CD4-positive, alpha-beta memory T cell (primary cell): ENCODE measurements at places on chromosomes 7 and 10. TPM values are rescaled to one million over a fixed set of nuclear protein-coding genes. Genes with fewer than 3 reads are reported as not detected.

DNA sequence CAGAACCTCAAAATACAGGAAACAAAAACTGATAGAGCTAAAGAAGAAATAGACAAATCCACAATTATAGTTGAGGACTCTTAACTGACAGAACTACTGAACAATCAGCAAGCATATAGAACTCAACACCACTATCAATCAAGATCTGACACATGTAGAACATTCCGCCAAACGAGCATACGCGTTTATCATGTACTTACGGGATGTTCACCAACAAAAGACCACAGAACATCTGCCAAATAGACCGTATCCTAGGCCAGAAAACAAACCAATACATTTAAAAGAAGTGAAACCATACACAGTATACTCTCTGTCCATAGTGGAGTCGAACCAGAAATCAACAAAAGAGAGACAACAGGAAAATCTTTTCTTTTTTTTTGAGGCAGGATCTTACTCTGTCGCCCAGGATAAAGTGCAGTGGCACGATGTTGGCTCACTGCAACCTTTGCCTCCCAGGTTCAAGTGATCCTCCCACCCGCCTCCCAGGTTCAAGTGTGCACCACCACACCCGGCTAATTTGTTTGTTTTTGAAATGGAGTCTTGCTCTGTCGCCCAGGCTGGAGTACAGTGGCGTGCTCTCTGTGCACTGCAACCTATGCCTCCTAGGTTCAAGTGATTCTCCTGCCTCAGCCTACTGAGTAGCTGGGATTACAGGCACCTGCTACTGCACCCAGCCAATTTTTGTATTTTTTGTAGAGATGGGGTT, 5.1 kb downstream of the GNA12 start:
- no peak overlapping the region for H3K4me3 ChIP-seq
- H3K27me3 ChIP-seq, result no peaks in the 10 kb centered on the region
- no peak overlapping the region for H3K27ac ChIP-seq
- peaks cover 26% of the 10 kb centered on the region for H3K4me1 ChIP-seq

- no peaks in the 10 kb centered on the region for H3K36me3 ChIP-seq
- no peaks in the 10 kb centered on the region for H3K4me1 ChIP-seq
- H3K4me3 ChIP-seq, result no peak overlapping the region
- no peak for DNase-seq
- no peaks in the 10 kb centered on the region for H3K27me3 ChIP-seq
Observed at GRCh38 chr7:151322906-151323305, 18.7 kb upstream of the NUB1 start.

DNA sequence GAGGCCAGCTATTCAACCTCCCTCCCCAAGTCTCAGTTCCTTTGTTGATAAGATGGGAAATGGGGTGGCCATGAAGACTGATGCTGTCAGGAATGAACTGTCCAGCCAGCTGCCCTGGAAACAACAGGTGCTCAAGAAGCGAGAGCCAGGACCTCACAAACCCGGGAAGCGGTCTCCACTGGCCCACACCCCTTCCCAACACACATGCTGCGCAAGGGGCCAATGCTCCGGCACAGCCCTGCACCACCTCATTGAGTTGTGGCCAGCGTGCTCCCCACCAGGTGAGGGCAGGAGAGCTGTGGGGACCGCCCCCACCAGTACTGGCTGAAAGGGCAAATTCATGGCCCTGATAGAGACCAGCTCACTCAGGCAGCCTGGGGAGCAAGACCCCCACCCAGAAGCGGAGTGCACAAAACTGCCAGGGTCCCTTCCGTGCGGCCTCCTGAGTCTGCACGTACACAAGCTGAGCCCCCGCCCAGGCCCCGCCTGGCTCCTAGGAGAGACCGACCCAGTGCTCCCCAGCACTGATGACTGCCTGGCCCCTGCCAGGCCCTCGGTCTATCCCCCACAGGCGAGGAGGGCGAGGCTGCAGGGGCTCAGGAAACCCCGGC, 216.6 kb downstream of the MAD1L1 start:
- no peak for DNase-seq
- no peak overlapping the region for H3K27ac ChIP-seq
- no peaks in the 10 kb centered on the region for H3K36me3 ChIP-seq
- H3K4me3 ChIP-seq, result no peak overlapping the region

- H3K27me3 ChIP-seq, result no peaks in the 10 kb centered on the region
- H3K4me1 ChIP-seq, result no peaks in the 10 kb centered on the region
- no peak for DNase-seq
- no peaks in the 10 kb centered on the region for H3K36me3 ChIP-seq
- H3K4me3 ChIP-seq, result no peak overlapping the region
Observed at GRCh38 chr7:78232806-78233205, 434.2 kb downstream of the PHTF2 start.

GRCh38 chr7:44802418-44803025, 6.0 kb downstream of the PPIA start:
- H3K27ac ChIP-seq, result no peak overlapping the region
- no peak for DNase-seq
- peaks cover 52% of the 10 kb centered on the region for H3K36me3 ChIP-seq
- no peak overlapping the region for H3K4me3 ChIP-seq

DNA sequence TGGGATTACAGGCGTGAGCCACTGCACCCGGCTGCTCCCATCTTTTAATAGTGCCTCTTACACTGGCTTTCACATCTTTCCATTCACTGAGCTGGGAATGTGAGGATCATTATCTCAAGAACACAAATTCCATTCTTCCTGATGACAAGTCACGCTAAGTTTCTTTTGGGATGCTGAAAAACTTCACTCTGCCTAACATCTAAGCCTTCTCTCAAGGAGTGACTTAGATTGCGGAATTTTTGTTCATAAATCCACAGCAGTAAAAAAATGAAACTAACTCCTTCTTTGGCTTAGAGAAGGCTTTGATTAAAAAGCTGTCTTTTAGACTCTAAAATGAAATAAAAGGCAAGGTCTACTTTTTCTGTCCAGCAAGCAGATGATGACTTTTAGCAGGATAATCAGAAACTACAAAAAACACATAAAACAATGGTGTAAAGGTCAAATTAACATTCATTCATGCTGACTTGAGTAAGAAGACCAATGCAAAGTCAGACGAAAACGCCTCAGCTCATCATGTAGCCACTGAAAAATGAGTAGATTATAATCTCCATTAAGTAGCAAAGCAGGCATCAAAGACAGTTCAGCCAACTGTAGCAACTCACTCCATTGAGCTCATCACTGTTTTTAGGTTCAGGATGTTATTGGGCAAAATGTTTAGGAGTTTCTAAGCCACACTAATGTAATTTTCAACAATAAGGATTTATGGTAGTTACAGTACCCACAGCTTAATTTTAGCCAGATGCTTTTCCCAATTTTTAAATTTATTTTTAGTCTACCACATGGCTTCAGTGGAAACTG, 178.8 kb downstream of the ELMO1 start:
- H3K4me3 ChIP-seq, result no peak overlapping the region
- H3K36me3 ChIP-seq, result peaks cover 5% of the 10 kb centered on the region
- DNase-seq, result no peak

- H3K27ac ChIP-seq, result no peak overlapping the region
- no peak overlapping the region for H3K4me3 ChIP-seq
- H3K4me1 ChIP-seq, result no peaks in the 10 kb centered on the region
- H3K36me3 ChIP-seq, result no peaks in the 10 kb centered on the region
Observed at GRCh38 chr7:133118261-133118660, 36.4 kb upstream of the CHCHD3 start.

- H3K27me3 ChIP-seq, result no peaks in the 10 kb centered on the region
- no peaks in the 10 kb centered on the region for H3K36me3 ChIP-seq
- H3K27ac ChIP-seq, result no peak overlapping the region
- no peaks in the 10 kb centered on the region for H3K4me1 ChIP-seq
Observed at GRCh38 chr10:129914960-129915359, 49.1 kb downstream of the EBF3 start.

GRCh38 chr7:96211954-96212353, 109.9 kb downstream of the SLC25A13 start:
- H3K4me1 ChIP-seq, result no peaks in the 10 kb centered on the region
- H3K36me3 ChIP-seq, result no peaks in the 10 kb centered on the region
- no peak overlapping the region for H3K4me3 ChIP-seq
- DNase-seq, result no peak
- no peaks in the 10 kb centered on the region for H3K27me3 ChIP-seq

GRCh38 chr7:37206192-37206591, 242.5 kb downstream of the ELMO1 start:
- no peak overlapping the region for H3K27ac ChIP-seq
- H3K4me3 ChIP-seq, result no peak overlapping the region
- no peaks in the 10 kb centered on the region for H3K27me3 ChIP-seq
- peaks cover 13% of the 10 kb centered on the region for H3K36me3 ChIP-seq
- no peak for DNase-seq
- no peaks in the 10 kb centered on the region for H3K4me1 ChIP-seq

DNA sequence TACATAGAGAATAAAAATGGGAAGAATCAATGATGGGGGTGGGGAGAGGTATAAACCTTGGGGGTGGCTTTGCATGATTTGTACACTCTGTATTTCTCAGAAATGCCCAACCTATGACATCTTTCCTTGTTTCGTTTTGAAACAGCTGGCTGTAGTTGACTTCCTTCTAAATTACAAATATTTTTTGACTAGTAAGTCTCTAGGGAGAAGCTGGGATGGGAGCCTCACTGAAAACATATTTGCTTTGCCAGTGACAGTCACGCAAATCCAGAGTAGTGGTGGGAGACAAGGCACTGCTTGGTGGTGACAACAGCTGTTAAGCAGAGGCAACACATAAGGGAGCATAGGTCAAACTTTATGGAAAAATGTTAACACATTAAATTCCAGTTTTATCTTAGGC, 440.5 kb downstream of the SEMA3D start:
- no peak overlapping the region for H3K4me3 ChIP-seq
- H3K4me1 ChIP-seq, result no peaks in the 10 kb centered on the region
- DNase-seq, result no peak
- H3K36me3 ChIP-seq, result no peaks in the 10 kb centered on the region
- H3K27me3 ChIP-seq, result no peaks in the 10 kb centered on the region

DNA sequence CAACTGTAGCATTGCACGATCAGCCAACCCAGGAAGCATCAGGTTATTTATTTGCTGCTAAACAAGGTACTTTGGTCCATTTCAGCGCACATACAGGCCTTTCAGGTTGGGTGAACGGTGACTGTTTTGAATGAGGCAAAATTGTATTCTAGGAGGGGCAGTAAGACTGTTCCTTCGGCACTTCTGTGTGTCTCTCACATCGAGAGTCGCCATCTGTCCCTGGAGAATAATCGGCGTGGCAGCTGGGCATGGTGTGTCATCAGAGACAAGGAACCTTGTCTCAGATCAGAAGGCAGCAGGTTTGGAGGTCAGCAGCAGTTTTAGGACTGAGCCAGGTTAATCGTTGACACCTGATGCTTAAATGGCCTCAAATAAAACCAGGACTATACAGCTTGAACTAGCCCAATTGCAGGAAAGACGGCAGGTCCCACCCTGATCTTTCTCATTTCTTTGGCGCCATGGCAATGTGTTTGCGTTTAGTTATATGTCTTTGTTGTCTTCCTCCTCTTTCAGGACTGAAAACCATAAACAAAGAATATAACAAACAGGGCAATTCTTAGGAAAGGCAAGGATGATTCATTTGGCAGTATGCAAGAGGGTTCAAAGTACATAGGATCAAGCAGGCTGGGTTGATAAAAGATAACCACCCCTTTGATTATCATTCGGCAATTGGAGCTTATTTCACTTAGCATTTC, 92.0 kb upstream of the PRR15 start:
- no peak overlapping the region for H3K4me3 ChIP-seq
- no peaks in the 10 kb centered on the region for H3K4me1 ChIP-seq
- H3K27ac ChIP-seq, result no peak overlapping the region
- DNase-seq, result no peak
- H3K27me3 ChIP-seq, result no peaks in the 10 kb centered on the region

GRCh38 chr10:556971-557637, 132.4 kb downstream of the DIP2C start:
- no peaks in the 10 kb centered on the region for H3K36me3 ChIP-seq
- DNase-seq, result no peak
- H3K27ac ChIP-seq, result no peak overlapping the region

GRCh38 chr7:107659666-107660065, 962 bp upstream of the SLC26A4 start:
- no peaks in the 10 kb centered on the region for H3K36me3 ChIP-seq
- no peak overlapping the region for H3K4me3 ChIP-seq

- H3K4me1 ChIP-seq, result no peaks in the 10 kb centered on the region
- no peaks in the 10 kb centered on the region for H3K27me3 ChIP-seq
- H3K4me3 ChIP-seq, result no peak overlapping the region
- H3K36me3 ChIP-seq, result no peaks in the 10 kb centered on the region
- H3K27ac ChIP-seq, result no peak overlapping the region
Observed at GRCh38 chr7:105719395-105719794, 138.1 kb upstream of the EFCAB10 start.

- H3K27me3 ChIP-seq, result no peaks in the 10 kb centered on the region
- H3K4me3 ChIP-seq, result peak overlapping the region; percentile 90
- peak overlapping the region; percentile 96 for H3K27ac ChIP-seq
- H3K36me3 ChIP-seq, result no peaks in the 10 kb centered on the region
- DNase-seq, result no peak
- peaks cover 13% of the 10 kb centered on the region for H3K4me1 ChIP-seq
Observed at GRCh38 chr10:43437141-43437870, 395 bp downstream of the ZNF487 start.

DNA sequence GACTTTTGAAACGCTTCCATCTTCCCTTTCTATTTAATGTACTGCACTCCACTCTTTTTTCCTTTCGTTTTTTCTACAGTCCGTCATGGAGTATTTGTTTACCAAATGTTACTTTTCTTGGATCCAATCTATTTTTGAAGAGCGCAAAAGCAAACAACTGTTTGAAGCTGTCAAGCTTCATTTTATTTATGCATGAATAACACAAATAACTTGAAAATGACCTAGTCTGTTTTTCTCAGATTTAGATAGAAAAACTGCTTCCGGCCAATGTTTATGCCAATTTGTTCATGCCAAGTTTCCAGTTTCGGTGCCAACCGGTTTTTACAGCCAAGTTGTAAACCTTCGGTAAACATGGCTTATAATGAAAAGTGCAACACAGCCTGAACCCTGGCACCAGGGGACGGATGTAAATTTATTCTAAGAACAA, 150.9 kb upstream of the KLF6 start:
- peaks cover 20% of the 10 kb centered on the region for H3K4me1 ChIP-seq
- H3K27ac ChIP-seq, result peak overlapping the region; percentile 61
- H3K36me3 ChIP-seq, result no peaks in the 10 kb centered on the region
- H3K4me3 ChIP-seq, result no peak overlapping the region
- H3K27me3 ChIP-seq, result no peaks in the 10 kb centered on the region
- DNase-seq, result no peak

AGAP9 gene
- 12.3 TPM for total RNA-seq

CYP3A7 gene
- not detected for total RNA-seq

AMPH gene
- total RNA-seq, result 0.26 TPM

BPGM gene
- total RNA-seq, result 13.7 TPM
